ENCODE measurements at places on chromosomes 5 and 9. TPM values are rescaled to one million over a fixed set of nuclear protein-coding genes. Genes with fewer than 3 reads are reported as not detected.

The CATSPER3 gene
- total RNA-seq: not detected

The IFNB1 gene
- not detected for total RNA-seq

DNA sequence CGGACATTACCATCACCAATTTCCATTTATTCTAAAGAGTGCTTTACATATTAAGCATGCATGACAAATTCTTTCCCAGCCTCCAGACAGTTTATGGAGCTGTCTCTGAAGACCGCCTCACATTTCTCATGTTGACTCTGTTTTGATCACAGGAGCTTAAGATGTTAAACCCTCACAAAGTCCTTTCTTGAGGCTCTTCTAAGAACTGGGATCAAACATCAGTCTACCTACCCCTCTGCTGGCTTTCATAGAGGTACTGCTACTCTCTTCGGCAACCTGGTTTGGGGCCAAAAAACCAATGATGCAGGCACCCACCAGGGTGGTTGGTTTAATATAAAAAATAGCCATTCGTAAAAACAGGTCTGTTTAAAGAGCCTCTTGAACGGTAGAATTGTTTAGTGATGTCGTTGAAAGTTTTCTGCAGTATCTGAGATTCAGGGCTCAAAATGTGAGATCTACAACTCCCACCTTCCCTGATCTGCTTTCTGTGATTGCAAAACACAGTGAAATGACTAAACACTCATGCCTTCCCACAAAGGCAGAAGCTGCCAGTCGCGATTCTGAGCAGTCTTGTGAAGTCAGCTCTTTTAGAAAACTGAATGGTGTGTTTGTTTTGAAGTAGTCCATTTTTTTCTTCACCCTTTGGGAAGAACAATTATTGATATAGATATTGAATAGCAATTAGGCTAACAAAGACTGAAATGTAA lies 3.5 kb downstream of the RXFP3 start:
- peak; percentile 56 for DNase-seq

The TRIM36 gene
- 3.5 TPM for total RNA-seq

The GABRA6 gene
- not detected for total RNA-seq

The IL12B gene
- total RNA-seq: not detected

- DNase-seq: no peak
Measured at GRCh38 chr5:137265457-137265856, 233.7 kb downstream of the SPOCK1 start.

DNA sequence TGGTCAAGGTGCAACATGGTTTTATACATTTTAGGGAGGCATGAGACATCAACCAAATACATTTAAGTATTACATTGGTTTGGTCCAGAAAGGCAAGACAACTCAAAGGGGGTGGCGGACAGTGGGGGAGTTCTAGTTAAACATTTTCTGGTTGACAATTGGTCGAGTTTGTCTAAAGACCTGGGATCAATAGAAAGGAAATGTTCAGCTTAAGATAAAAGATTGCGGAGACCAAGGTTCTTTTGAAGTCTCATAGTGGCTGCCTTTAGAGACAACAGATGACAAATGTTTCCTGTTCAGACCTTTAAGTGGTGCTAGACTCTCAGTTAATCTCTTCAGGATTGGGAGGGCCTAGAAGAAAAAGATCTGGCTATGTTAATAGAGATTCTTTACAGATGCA lies 47.7 kb upstream of the TTC39B start:
- no peak for DNase-seq

GRCh38 chr5:43437062-43437660 lies 25.0 kb upstream of the CCL28 start:
- no peak for DNase-seq

DNA sequence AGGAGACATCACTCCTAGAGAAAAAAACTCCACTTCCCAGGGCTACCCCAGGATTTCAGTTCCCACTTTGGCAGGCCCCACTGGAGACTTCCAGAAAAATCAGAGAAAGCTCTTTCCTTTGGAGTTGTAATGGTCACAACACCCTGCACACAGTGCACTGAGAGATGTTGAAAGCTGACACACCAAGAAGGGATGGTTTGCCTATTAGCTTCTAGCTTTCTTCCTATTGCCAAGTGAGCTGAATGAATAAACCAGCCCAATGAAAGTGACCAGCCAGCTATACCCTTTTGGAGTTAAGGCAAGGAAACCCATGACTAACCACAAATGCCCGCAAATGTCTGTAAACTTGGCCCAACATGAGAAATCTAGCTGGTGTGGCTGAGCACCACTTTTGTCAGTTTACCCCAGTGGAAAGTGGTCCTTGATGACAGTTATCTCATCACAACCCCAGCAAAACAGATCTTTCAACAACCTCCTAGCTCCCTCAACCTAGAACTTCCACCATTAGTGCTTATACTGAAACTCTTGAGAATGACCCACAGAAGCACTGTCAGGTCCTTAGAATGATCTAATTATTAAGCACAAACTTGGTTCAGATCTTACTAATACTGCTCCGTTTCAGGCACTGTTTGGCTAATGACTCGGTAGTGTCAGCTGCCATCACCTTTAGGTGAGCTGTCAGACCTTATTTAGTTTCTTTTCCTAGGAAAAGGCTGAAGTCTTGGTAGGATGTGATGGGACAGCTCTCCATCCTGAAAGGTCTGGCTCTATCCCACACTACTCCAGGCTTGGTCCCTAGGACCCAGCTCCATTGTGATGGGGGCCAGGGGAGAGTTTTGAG lies 11.2 kb downstream of the IRF1 start:
- DNase-seq: no peak

The IL9 gene
- total RNA-seq: not detected

DNA sequence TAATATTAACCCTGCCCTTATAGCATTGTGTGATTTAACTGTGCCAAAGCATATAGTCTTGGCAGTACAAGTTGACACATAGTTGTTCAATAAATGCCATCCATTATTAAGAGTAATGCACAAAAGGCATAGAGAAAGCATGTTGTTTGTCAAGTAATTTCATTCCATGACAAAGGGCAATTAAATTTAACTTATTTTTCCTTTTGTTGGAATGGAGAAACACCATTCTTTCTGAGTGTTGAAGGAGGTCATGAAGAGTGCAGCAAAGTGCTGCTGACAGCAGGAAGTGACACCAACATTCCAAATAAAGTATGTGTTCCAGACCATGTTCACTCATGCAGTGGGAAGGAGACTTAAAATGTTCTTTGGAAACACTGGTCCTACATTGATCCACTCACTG lies 29.1 kb downstream of the ANKDD1B start:
- peak; percentile 65 for DNase-seq

GRCh38 chr5:62341783-62342475 lies 35.9 kb downstream of the KIF2A start:
- no peak for DNase-seq

DNA sequence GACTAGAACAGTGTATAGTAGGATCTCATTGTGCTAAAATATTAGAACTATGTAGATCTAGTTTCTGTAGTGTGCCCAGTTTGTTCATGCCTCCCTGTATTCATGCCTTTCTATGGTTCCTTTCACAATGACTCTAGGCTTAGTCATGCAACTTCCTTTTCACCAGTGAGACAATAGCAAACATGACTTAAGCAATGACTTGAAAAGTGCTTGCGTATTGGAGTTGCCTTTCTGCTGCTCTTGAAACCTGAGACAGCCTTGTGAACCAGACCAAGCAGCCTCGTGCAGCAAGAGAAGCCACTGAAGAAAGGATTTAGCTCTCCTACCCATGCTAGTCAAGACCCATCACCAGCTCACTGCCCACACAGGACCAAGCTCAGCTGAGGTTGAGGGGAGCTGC lies 294.5 kb upstream of the TAS2R1 start:
- no peak for DNase-seq

GRCh38 chr5:121968910-121969607 lies 7.3 kb downstream of the SRFBP1 start:
- DNase-seq: peak; percentile 95

DNA sequence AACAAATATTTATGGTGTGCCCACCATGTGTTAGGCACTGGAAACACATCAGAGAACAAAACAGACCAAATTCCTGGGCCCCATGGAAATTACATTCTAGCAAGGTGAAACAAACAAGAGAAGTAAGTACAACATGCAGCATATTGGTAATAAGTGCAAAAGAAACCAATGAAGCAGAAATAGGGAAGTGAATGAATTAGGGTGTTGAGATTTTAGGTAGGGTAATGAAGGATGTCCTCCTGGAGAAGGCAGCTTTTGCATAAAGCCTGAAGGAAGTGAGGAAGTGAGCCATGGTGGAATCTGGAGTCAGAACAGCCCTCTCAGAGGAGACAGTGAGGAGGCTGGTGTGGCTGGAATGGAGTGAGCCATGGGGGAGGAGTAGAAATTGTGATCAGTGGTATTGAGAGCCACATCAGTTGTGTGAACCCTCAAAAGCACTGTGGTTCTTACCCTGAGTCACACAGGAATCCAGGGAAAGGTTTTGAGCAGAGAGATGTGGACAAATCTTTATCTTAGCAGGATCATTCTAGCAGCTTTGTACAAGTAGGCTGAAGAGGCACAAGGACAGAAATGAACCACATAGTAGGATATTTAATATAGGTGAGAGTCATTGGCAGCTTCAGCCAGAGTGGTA lies 52.7 kb upstream of the ARL15 start:
- DNase-seq: peak; percentile 10

DNA sequence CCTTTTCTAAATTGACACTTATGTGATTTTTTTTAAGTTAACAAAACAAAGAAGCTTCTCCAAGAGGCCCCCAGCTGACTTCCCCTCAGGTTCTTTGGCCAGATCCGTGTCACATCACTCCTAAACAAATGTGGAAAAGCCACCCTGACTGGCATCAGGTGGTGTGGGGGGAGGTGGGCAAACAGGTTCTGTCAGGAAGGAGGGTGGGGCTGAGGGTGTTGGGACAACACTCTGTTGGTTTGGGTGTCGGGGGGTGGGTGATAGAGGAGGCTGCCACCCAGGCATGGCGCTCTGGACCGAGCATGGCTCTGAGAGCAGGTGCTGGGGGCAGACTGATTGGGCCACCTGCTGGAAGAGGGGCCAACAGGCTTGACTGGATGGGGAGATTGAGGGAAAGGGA lies 210.9 kb downstream of the HSPA4 start:
- DNase-seq: no peak

- DNase-seq: peak; percentile 69
Measured at GRCh38 chr9:89022902-89023301, 31.6 kb downstream of the S1PR3 start.

The SPINK7 gene
- total RNA-seq: not detected

The PCDHB2 gene
- 0.96 TPM for total RNA-seq

GRCh38 chr5:161302559-161302958 lies 244.0 kb downstream of the GABRB2 start:
- no peak for DNase-seq
